ENCODE measurements at places on chromosomes 4 and X.

- no peak for DNase-seq
Measured at GRCh38 chrX:136025091-136025490, 39.9 kb downstream of the SLC9A6 start.

DNA sequence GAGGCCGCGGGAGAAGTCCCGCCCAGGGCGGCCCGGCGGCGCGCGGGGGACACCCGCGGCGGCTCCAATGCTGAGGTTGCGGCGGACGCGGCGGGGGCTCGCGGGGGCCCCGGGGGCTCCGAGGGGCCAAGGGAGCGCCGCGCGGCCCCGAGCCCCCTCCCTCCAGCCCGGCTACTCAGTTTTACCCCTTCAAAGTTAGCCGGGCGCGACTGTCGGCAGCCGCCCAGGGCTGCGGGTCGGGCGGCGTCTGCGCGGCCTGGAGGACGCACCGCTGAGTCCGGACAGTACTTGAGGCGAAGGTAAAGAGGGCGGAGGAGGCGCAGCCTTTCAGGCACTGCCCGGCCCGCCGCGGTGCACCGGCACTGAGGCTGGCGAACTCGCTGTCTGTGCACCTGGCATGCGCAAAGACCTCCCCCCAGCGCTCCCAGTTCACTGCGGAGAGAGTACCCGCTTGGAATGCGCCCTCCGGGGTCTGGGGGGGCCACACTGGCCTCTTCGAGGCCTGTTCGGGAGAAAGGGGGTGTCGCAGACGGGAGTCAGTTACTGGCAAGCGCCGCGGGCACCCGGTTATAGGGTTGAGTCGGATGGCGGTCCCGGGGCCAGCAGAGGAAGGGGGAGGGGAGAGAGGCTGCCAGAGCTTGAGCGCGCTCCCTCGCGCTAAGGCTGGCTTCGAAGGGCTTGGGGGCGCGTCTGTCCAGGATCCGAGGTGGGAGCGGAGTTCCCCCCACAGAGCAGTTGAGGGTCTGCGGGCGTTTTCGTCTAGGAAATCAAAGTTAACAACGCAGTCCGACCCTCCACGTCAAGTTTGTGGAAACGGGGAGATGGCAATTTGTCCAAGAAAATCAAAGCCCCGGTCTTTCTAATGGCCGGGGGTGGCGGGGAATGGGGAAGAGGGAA is 1.1 kb downstream of the PCDH19 start:
- DNase-seq, result no peak

- DNase-seq, result no peak
Measured at GRCh38 chr4:138348055-138348454, 105.9 kb upstream of the SLC7A11 start.

GRCh38 chrX:116272861-116273260 is 102.3 kb downstream of the AGTR2 start:
- no peak for DNase-seq

DNA sequence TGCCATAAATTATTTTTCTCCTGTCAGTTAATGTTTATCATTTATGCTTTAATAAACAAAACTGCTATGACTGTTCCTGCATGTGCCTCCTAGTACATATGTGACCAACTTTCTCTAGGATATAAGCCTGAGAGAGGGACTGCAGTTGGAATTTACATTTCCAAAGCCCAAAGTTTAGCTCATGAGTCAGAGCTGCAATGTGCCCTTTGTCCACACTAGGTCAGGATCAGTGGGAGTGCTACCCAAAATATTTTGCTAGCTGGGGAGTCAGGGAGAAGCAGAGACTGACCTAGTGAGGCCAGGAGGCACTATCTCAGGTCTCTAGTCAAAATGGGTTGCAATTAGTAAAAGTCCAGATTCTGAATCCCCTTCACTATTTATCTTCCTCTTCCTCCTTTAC is 92.7 kb downstream of the AR start:
- peak; percentile 11 for DNase-seq
